Posterior vena cava (tissue), 2 donors: ENCODE measurements at places on chromosomes 6 and 20. TPM values are rescaled to one million over a fixed set of nuclear protein-coding genes. Genes with fewer than 3 reads are reported as not detected.

Gene SLC26A8
- 0.42 TPM for total RNA-seq

DNA sequence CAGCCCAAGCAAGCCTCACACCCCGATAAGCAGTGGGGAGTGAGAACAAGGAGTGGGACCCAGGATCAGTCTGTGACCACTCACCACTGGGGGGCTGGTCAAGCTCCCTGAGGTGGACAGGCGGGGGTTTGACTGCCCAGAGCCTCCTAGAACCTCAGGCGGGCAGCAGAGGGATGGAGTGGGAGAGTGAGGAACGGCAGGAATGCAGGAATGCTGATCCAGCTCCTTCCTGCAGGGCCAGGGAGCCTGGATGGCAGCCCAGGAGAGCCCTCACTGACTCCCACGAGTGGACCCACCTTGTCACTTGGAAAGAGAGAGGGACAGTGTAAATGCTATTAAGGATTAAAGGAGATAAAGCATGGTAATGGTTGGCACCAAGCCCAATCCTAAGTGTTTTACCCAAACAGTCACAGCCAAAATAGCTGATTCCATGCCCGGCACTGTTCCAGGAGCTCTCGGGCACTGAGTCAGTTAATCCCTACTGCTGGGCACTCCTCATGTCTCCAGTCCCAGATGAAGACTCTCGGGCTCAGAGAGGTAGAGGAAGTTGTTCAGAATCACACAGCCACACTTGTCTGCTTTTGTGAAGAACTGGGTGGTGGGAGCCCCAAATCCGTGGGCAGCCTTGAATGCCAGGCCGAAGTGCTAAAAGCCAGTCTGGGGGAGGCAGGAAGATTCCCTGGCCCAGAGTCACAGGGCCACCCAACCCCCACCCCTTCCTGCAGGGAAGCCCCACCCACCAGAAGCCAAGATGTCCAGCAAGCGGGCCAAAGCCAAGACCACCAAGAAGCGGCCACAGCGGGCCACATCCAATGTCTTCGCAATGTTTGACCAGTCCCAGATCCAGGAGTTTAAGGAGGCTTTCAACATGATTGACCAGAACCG lies 3.1 kb downstream of the MYL9 start:
- DNase-seq, result no peak

Gene CST7
- 3.4 TPM for total RNA-seq

Gene GPR6
- not detected for total RNA-seq

DNA sequence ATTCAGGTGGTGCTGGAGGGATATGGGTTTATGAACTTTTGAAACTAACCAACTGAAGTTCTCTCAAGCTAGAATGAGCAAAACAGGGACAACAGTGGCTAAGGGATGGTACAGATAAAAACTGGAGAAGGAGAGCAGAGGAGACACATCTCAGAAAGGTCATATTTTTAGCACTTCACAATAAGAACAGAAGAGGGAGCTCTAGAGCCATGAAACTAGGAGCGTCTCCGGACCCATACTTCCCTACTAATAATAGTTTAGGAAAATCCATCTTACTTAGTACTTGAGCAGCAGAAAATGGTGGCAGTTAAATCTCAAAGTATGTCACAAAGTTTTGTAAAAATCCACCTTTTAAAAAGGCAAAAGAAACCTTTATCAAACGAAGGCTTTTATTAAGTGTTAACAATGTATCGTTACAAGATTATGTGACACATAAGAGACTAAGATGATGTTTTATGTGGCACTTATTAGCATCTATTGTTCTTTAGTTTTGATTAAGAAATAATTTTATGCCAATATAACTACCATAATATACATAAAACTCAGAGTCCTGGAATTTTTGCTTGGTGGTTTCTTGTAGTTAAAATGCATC lies 278.6 kb downstream of the TBC1D32 start:
- DNase-seq, result no peak

DNA sequence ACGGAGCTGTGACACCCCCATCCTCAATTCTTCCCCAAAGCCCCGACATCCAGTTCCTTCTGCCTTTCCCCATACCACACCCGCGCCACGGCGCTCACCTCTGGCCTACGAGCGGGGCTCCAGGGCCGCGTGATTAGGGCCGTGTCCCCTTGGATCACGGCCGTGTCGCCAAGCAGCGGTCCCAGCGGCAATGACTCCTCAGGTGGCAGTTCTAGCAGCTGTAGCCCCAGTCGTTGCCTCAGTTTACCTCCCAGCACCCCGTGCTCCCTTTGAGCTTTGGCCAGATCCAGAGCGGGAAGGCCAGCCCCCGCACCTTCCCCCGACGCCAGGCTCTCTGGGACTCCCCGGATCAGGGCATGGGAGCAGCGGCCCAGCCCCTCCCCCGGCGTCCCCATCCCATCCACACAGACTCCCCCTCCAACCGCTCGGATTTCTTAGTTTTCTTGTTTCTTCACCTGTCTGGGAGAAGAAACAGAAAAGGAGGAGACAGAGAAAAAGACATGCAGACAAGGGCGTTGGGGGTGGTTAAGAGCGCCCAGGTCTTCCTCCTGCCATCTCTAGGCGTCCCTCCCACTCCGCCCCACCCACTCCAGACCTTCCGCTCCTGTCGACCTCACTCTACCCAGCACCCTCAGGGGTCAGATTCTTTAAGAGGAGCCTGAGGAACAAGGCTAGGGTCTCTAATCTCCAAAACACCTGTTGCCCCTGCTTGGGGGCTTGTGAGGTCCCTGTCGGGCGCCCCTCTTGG lies at the start of gene DDAH2:
Gene DDAH2, minus strand, starts transcription at position 533 of the 748 bp plus-strand sequence. Its CDS starts 138 bp downstream, at position 395.
- peak; percentile 85 for DNase-seq

DNA sequence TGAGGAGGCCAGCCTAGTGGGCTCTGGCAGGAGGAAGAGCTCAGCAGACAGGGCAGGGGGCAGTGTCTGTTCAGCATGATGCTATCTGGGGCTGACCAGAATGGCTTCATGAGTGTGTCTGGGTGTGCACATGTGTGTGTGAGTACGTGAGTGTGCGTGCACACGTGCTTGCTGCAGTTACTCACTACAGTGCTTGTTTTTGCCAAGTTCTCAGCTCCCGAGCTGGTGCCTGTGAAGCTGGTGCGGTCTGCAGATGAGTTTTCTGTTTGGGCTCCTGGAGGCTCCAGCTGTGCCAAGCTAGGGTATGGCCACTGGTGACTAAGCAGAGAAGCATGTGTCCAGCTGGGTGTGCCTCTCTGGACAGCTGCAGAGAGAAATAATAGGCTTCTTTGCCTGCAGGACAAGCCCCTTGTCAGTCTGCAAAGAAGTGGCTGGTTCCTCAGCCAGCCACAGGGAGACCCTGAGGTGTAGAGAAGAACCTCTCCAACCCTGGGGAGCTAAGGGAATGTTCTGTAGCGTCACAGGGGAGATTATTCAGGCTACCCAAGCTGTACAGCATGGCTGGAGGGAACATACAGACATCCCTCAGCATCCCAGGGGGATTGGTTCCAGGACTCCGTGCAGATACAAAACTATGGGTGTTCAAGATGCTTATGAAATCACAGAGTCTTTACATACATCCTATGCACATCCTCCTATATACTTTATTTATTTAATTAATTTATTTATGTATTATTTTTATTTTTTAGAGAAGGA lies 40.2 kb upstream of the FAM50B start:
- DNase-seq, result peak; percentile 86

Gene TMEM200A
- total RNA-seq, result 24.0 TPM

- DNase-seq, result peak; percentile 86
These were observed 632 bp downstream of the CGAS start for GRCh38 chr6:73451223-73452106.

Gene LCA5
- 7.1 TPM for total RNA-seq

GRCh38 chr20:60485012-60485760 lies 527.0 kb downstream of the CDH26 start:
- no peak for DNase-seq

GRCh38 chr6:30678964-30679726 lies 6.3 kb upstream of the DHX16 start:
- peak; percentile 96 for DNase-seq

Gene BHLHE23
- total RNA-seq, result not detected

- no peak for DNase-seq
These were observed 9.7 kb upstream of the TBC1D7 start for GRCh38 chr6:13338038-13338437.
